Sigmoid colon (tissue), 7 donors: ENCODE measurements at places on chromosomes 2 and 18. TPM values are rescaled to one million over a fixed set of nuclear protein-coding genes. Genes with fewer than 3 reads are reported as not detected.

Gene CFAP65
- polyA plus RNA-seq, result 0.10 TPM

Gene D2HGDH
- 6.0 TPM for polyA plus RNA-seq

Gene BMP10
- not detected for polyA plus RNA-seq

Gene TMEM198
- polyA plus RNA-seq, result not detected

Gene AGBL5
- polyA plus RNA-seq, result 16.2 TPM

Gene CHRNA1
- polyA plus RNA-seq, result 0.32 TPM

Gene SLC11A1
- polyA plus RNA-seq, result 1.6 TPM

Gene ANO7
- 3.9 TPM for polyA plus RNA-seq

Gene SPRED2
- 22.2 TPM for polyA plus RNA-seq

Gene PAX8
- polyA plus RNA-seq, result 1.1 TPM

Gene SLC4A5
- polyA plus RNA-seq, result 0.23 TPM

GRCh38 chr18:76554547-76555222, 59.6 kb upstream of the ZNF516 start:
- DNase-seq, result no peak

GRCh38 chr2:146527166-146527565, 1317.7 kb upstream of the ACVR2A start:
- no peak for DNase-seq

DNA sequence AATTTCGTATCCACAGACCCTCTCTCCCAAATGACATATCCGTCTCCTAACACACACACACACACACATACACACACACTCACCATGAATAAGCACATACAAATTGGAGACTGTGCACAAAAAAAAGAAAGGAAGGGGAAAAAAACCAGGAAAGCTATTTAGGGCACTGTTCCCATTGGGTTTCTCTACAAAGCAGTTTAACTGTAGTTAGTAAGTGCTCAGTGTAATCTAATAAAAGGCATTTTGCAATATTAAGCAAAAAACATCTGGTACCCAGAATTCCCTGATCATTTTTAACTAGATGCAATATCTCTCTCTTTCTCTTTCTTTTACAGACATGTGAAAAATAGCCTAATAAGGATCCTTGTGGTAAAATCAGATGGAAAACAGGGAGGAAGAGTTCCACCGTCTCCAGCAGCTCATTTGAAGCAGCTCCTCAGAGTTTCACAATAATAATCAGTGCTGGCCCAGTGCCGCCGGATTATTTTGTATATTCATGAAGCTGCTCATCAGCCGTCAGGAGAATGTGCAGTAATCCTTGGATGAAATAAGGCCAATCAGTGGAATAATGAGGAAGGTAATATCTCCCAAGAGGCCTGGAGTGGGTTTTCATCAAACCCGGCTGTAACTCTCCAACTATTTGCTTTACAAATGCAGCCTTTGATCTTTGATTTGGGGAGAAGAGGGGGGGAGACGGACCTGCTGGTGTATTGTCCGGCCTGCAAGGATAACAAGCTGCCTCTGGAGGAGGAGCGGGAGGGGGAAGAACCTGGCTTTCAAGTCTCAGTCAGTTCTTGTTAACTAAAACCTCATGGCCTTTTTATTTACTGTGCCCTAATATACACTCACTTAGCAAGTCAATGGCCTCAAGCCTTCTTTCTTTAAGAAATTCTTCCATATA, 227.6 kb upstream of the SMIM21 start:
- DNase-seq, result no peak

- no peak for DNase-seq
Observed at GRCh38 chr2:218329027-218329825, 27.4 kb upstream of the CATIP start.

DNA sequence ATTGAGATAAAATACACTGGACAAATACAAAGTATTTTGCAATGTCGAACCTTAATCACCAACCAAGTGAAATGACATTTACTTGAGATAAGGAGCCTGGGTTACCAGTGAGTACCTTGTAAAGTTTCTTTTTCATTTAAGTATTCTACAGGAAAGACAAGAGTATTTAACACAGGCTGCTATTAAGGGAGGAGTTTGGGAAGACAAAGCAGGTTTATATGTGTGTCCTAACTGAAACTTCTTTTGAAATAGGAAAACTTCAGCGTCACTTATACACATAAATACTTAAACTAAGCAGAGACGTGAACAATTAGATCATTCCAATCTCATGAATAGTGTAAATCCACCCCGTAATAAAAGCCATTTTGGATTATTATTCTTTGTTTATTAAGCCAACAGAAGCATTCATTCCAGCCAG, 126.7 kb upstream of the CYP26B1 start:
- no peak for DNase-seq

DNA sequence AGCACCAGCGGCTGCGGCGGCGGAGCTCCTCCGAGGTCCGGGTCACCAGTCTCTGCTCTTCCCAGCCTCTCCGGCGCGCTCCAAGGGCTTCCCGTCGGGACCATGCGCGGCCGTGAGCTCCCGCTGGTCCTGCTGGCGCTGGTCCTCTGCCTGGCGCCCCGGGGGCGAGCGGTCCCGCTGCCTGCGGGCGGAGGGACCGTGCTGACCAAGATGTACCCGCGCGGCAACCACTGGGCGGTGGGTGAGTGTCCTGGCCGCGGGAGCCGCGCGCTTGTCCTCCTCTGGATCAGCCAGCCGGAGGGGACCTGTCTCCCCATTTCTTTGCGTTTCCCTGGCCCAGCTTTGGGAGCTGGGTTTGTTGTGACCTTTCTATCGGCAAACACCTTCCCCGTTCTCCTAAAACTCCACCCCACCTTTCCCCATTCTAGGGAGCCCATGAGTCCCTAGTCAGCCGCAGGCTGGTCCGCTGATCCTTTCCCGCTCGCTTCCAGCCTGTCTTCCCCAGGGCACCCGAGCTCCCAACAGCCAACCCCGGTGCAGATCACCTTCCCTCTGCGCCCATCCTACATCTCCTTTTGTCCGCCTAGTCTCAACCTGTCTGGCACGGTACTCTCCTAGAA, 316 bp downstream of the GRP start:
- no peak for DNase-seq

DNA sequence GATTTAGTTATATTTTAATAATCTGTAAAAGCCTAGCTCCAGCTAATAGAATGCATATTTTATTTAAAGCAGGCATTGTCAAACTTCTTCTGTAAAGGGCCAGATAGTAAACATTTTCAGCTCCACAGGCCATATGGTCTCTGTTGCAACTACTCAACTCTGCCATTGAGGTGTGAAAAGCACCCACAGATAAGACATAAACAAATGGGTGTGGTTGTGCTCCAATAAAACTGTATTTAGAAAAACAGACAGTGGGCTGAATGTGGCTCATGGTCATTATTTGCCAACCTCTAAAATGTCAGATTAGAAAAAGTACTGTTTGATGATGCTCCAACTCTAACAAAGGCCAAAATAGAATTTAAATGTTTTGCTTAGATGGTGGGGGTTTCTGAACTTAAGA, 519.9 kb downstream of the RNF144A start:
- no peak for DNase-seq

DNA sequence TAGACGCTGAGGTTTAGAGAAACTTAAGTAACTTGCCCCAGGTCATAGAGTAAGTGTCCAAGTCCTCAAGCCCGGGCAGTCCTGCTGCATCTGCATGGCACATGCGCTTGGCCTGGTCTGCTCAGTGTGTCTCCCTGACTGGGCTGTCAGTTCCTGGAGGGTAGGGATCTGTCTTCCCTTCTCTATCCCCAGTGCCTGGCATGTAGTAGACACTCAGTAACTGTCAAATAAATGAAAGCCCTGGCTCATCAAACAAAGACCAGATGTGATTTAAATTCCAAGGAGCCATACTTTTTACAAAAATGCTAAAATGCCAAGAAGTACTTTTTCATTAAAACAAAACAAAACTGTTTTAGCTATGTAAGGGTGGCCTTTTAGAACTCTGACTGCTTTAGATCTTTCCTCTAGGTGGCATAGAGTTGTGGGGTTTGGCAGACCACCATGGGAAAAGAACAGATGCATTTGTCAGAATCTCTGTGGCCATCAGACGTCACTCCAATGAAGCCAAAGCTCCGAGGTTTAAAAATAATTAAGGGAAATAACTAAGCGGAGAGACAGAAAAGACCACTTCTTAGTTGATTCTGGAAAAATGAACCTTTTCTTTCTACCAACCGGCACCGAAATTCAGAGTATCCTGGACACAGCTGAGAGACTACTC, 34.0 kb downstream of the EPAS1 start:
- no peak for DNase-seq

- no peak for DNase-seq
Observed at GRCh38 chr2:176461809-176462670, 192.8 kb downstream of the MTX2 start.

GRCh38 chr2:150480241-150480640, 7.2 kb downstream of the RND3 start:
- DNase-seq, result peak; percentile 64

DNA sequence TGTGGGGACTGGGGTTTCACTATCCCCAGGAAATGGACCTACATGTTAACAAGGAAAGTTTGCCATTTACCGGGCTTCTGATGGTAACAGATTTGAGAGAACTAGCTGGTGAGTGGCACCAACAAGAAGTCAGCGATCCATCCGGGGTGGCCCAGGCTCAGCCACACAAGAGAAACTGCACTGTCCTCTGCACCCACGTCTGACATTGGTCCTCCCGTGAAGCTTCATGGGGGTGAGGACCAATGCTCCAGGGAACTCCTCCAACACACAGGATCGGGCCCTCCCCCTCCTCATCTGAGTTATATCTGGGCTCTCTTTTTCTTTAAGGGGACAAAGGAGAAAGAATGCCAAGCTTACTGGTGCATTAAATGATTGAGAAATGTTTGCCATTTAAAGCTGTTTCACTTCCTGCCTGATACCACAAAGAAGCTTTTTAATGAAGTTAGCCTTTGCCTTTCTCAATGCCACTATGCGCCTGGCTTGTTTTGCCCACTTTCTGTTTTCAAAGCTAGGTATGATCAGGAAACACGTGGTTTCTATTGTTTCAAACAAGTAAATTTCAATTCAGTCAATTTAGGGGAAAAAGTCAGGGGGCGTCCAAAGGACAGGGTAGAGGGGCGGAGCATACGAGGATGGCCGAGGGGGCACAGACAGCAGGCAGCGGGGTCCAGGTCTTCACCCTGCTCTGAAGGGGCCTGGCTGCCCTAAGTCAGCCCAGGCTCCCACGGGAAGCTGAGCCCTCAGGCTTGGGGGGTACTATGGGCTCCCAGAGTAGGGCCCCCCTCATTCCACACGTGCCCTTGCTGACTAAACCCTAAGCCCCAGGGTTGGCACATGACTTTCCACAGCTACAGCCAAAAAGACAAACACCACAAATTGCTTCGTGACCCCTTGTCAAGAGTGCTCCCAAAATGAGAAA, 204.0 kb upstream of the ID2 start:
- peak; percentile 61 for DNase-seq

- DNase-seq, result peak; percentile 81
Observed at GRCh38 chr18:864872-865273, 39.8 kb upstream of the ADCYAP1 start.

DNA sequence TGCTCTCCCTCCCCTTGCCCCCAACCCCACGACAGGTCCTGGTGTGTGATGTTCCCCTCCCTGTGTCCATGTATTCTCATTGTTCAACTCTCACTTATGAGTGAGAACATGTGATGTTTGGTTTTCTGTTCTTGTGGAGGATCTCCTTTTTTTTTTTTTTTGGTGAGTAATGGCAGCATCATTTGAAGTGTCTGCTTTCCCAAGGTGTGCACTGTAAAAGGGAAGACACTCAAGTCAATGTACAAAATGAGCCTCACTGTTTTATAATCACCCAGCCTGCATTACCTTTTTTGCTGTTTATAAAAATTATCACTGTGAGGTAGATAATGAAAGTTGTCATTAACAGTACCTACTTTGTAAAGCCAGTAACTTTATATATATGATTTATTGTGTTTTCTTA, 56.9 kb downstream of the INSIG2 start:
- no peak for DNase-seq

DNA sequence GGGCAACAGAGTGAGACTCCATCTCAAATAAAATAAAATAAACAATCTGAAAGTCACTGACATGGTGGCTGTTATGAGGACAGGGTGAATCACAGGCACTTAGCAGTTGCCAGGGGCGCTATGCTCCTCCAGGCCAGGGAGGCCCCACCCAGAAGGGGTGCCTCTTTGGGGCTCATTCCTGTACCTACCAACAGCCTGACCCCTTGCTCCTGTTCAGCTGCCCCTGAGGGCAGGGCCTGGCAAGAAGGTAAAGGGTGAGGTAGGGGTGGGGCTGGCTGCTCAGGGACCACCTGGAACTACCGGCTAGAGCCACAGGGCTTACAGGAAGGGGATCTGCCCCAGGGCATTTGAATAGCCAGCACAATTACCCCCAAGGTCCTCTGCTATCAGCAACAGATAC, 60.3 kb downstream of the INPP5D start:
- DNase-seq, result peak; percentile 12

GRCh38 chr2:226423498-226423960, 376.1 kb downstream of the IRS1 start:
- DNase-seq, result peak; percentile 69

- DNase-seq, result no peak
Observed at GRCh38 chr2:122098306-122098705, 342.9 kb downstream of the TSN start.

DNA sequence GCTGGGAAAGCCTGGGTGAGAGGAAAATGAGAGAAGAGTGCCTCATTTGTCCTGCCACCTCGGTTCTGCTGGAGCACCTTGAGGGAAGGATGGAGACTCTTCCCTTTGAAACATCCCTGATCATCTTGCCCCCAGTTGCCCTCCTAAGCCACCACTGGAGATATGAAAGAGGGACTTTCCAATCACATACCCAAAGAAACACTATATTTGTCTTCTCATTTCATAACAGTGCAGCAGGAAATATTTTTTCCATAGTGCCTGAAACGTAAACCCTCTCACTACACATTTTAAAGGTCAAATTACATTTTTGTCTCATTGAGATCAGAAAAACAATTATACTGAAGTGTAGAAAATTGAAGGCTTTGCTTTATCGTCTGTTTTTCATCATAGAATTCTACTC, 63.3 kb downstream of the KCTD18 start:
- no peak for DNase-seq

DNA sequence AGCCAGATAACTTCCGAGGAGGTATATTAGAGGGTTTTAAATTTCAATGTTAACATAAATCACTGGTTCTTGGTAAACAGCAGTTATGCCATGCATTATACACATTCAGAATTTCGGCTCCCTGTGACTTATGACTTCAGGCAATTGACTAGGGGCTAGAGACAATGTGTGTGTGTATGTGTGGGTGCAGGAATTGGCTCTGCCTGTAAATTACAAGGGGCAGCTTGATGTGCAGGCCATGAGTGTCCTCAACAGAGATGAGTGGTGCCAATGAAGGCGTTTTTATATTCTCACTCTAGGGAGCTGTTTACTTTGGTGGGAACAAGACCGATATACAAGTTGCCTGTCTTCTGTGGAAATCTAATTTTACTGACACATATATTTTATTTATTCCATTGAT, 161.6 kb downstream of the CSRNP3 start:
- DNase-seq, result no peak

GRCh38 chr2:59066787-59067399, 825.8 kb upstream of the FANCL start:
- DNase-seq, result no peak

GRCh38 chr2:96353606-96354101, 18.1 kb downstream of the NCAPH start:
- no peak for DNase-seq

DNA sequence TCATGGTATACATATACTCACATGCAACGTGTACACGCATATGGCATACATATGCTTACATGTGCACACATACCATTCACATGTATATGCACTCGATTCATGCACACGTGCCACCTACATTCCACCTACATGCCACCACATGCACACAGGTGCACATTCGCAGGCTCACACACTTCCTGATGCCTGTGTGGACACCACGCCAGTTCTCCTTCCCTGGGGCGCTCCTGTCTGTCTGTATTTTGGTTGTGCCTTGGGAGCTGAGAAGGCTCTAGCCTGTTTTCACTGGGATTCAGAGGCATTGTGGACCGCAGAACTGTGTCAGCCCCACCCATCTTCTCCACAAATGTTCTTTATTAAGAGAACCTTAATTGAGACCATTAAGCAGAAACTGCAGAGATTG, 96.6 kb upstream of the CTDP1 start:
- DNase-seq, result peak; percentile 25
